ENCODE measurements at places on chromosomes 1 and 21. TPM values are rescaled to one million over a fixed set of nuclear protein-coding genes. Genes with fewer than 3 reads are reported as not detected.
A peak's percentile ranks its signal among the peaks of the same experiment; 100 is the strongest.

DNA sequence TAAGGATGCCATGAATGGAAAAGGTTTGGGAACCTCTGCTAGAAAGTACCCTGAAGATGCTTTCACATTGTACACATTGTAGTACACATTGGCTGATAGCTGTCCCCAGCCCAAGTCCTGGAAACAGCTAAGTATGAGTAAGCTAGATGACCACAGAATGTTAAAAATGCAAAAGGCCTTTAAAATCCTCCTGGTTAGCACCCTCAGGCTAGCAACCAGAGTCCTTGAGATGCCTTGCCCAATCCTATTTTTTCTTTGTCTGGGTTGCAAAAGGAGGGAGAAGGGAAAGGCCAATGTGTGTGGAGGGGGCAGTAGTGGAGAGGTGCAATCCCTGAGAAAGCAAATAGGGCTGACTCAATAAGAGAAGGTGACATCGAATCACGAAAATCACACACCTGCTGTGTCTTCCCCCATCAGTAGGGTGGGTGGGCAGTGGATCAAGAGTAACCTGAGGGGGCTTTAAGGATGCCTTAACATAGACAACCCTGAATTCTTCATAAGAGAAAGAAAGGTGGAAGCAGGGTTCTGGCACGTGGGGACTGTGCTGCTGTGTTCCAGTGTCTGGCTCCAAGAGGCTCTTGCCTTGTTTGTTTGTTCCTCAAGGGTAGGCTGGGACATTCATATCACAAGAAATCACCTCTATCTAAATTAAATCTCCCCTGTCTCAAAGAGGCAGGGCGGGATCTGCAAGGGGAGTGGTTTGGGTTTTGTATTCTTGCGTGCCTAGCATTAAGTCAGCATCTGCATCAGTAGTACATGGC is 266.2 kb upstream of the PLXNA2 start:
- no peak for DNase-seq

DNA sequence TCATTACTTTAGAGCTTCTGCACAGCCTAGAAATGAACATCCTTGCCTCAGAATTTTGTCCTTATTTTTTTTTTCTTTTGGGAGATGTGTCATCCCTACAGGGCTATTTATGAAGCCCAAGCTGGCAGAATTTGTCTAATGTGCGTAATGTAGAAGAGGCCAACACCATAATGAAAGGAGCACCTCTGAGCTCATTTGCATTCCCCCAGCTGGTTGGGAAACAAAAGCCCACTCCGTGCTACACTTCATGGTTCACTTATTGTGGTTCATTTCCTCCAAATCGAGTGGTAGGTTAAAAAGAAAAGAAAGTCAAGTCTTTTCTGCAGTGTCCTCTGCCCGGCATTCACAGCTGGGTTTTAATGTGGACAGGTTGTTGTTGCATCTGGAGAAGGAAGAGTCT is 73.5 kb downstream of the KAZN start:
- no peak for DNase-seq

CRP gene
- total RNA-seq, result not detected

- DNase-seq, result no peak
Observed at GRCh38 chr1:243217349-243217748, 37.7 kb downstream of the CEP170 start.

DNA sequence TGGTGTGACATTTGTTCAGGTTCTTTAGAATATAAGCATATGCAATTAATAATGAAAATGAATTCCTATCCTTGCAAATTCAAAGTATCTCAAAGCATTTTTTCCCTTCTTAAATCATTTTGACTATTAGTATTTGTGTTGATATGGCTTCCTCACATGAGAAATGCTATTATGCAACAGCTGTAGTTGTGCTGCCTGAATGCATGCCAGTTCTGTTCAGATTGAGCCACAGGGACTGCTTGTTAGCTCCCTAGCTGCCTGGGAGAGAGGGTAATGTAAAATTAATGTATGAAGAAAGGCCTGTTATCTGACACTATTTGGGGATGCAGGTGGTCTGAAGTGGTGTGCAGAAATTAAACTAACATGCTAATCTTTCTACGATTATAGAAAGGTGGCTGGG is 45.5 kb downstream of the CACHD1 start:
- DNase-seq, result peak; percentile 42

DNA sequence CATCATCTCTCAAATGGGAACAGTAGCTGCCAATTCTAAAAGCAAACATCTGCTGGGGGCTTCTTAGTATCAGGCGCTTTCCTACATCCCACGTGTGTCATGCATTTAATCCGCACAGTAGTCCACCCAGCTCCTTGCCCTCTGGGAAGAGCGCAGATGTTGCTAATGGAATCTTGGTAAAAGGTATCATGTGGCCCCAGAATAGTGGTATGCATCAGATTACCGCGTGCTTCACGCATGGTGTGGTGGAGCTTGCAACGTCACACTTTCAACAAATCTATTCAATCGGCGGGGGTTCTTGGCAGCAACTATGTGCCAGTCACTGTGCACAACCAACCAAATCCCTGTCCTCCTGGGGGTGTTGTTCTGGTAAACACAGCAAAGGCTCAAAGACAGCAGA is 141.0 kb downstream of the HIVEP3 start:
- no peak for DNase-seq

DNA sequence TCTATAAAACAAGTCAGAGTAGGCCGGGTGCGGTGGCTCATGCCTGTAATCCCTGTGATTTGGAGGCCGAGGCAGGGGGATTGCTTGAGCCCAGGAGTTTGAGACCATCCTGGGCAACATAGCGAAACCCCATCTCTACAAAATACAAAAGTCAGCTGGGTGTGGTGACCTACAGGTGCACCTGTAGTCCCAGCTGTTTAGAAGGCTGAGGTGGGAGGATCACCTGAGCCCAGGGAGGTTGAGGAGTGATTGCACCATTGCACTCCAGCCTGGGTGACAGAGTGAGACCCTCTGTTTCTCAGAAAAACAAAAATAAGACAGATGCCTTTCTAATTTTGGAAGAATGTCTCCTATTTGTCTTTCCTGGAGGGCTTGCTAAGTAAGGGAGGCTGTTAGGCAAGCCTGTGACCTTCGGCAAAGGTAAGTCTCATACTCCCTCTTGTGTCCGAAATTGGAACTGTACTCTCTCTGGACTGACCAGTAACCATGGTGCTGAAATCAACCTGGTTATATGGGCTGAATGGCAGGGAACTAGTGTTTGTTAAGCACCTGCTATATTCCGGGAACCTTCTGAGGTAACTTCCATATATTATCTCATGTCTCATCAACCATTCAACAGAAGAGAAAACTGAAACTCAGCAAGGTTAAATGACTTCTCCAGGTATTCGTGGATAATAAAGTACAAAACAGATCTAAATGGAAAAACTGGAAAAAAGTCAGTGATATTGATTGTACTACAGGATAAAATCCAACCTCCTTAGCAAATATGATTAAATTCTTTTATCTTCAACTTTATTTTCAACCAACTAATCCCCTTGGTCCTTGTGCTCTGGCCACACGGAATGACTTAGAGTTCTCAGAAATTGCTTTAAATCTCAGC is 11.8 kb upstream of the RAB3B start:
- DNase-seq, result no peak

- DNase-seq, result no peak
Observed at GRCh38 chr1:151513626-151514121, 2.5 kb downstream of the CGN start.

C1orf94 gene
- total RNA-seq, result not detected

ATP6V1G3 gene
- not detected for total RNA-seq

GRCh38 chr1:77416692-77417450 is 135.1 kb downstream of the AK5 start:
- no peak for DNase-seq

DNA sequence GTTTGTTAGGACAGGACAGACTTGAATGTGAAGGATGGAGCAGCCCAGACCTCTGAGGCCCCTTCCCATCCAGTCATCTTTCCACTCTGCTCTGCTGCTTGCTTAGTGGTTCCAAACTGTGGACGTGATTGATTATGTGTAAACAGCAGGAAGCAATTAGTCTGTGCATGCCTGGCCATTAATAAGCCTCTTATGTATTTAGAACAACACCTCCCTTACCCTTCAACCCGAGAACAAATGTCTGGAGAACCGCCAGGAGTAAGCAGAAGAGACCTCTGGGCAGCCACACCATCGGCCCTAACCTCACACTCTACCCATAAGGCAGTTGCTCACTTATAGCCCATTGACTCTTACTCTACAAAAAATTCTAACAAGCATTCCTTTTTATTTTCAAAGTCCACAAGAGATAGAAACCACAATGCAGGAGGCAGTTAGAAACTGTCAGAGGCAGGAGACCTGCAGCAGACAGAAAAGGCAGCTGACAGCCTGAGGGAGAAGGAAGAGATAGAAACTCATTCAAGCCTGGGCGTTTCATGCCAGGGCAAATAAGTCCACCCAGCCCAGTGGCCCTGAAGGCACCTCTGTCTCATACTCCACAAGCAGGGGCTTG is 5.8 kb upstream of the EPHA8 start:
- no peak for DNase-seq

SPOCD1 gene
- total RNA-seq, result not detected

OR6K3 gene
- total RNA-seq, result not detected

- no peak for DNase-seq
Observed at GRCh38 chr1:189899686-189900425, 577.8 kb downstream of the BRINP3 start.

DNA sequence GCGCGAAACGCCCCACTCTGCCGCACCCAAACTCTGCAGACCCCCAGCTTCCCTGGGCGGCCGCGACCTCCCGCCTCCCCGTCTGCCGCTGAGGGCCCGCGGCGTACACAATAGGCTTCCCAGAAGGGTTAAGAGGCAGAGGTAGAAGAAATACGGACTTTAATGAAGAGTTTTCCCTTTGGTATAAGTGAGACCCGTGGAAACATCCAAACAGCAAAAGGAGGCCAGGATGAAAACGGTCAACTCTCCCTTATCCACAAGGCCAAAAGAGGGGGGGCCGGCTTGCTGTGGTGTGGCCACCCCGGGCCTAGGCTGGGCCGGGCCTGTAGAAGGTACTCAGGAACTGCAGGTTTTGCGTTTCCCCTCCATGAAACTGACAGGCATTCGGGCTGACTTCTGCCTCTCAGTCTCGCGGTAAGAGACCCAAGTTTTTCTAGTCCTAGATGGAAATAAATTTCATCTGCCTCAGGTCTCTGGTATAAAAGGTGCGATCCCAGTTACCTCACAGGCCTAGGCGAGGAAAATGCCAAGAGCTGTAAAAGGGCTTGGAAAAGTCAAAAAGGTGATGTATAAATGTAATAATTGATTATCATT is 671 bp upstream of the PYGO2 start:
- no peak for DNase-seq

ZSCAN20 gene
- total RNA-seq, result 5.7 TPM

- DNase-seq, result no peak
Observed at GRCh38 chr1:53137729-53138128, 4.7 kb downstream of the SLC1A7 start.

- no peak for DNase-seq
Observed at GRCh38 chr1:232578651-232579195, 51.2 kb downstream of the SIPA1L2 start.

- no peak for DNase-seq
Observed at GRCh38 chr1:208767816-208768215, 523.6 kb upstream of the PLXNA2 start.

DNA sequence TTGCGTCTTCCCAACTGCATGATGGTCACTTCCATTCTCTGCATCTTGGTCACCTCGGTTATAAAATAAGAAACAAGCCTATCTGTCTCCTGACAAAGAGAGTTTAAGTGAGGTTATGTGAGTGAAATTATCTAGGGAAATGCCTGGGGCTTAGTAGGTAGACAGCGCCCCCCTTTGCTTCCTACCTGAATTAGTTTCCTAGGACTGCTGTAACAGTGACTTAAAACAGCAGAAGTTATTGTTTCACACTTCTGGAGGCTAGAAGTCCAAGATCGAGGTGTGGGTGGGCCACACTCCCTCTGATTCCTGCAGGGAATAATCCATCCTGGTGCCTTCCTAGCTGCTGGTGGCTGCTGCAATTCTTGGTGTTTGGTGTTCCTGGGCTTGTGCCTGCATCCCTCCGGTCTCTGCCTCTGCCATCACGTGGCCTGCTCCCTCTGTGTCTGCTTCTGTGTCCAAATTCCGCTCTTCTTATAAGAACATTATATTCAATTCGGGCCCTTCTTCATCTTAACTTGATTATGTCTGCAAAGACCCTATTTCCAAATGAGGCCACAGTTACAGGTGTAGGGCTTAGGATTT is 92.6 kb downstream of the IGSF21 start:
- DNase-seq, result no peak

DNA sequence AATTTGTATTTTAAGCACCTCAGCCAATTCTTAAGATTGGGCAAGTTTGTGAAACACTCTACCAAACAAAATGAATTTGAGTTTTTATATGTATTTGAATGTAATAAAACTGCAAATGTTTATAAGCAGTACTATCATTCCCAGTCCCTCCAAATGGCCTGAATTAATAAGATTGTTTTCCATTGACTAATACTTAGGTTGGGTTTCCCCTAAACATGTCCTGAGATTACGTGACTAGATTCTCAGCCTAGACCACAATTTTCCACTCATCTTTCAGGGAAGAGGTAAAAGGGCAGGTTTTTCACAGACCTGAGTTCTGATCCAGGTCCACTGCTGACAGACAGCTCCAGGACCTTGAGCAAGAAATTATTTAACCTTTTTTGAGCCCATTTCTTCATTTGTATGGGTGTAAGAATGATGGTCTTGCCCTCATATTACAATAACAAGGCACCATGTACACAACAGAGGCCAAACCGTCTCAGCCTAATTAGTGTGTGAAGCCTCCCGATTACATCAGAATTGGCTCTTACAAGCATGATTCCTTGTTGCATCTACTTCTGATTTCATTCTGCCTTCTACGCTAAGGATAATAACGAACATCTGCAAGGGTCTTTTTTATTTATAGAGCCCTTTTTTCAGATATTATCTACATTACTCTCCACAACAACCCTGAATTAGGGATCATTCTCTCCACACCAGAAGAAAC is 51.2 kb downstream of the BEND5 start:
- DNase-seq, result no peak

GRCh38 chr21:46605767-46606426 is 1.0 kb upstream of the S100B start:
- peak; percentile 37 for DNase-seq

DNA sequence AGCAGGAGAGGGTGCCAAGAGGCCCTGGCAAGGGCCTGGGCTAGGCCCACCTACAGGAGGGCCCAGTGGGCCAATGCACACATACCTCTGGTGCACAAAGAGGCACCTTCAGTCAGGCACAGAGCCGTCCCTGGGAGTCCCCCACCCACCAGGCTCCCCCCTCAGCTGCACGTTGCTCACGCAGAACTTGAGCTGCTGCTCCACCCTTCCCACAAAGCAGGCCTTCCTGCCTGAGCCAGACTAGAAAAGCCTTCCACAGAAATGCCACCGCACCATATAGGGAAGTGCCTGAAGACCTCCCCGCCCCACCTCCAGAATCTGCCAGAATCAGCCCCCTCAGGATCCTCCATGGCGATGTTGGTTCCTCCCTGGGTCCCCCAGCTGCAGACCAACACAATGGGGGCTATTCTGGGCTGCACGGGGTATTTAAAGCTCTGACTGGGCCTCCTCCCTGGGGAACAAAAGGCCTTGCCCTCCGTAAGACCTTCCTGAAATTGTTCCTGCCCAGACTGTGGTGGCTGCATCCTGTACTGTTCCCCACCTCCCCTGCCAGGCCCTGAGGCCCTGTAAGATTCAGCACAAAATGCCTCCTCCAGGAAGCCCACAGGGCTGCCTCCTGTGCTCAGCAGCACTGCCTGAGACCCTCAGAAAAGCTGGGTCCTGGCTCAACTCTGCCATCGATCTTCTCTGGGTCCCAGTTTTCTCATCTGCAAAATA is 27.2 kb downstream of the HSPG2 start:
- peak; percentile 78 for DNase-seq
